Uterine smooth muscle cell (primary cell): ENCODE measurements at places on chromosomes 16 and 17. TPM values are rescaled to one million over a fixed set of nuclear protein-coding genes. Genes with fewer than 3 reads are reported as not detected.

CORO1A gene
- 2.7 and 2.9 TPM in 2 replicates for total RNA-seq

HS3ST3A1 gene
- total RNA-seq: 47.7 and 54.6 TPM in 2 replicates

GPRC5C gene
- 3.5 and 9.1 TPM in 2 replicates for total RNA-seq

GCGR gene
- not detected in 2 replicates for total RNA-seq

ADCY7 gene
- total RNA-seq: 35.4 and 36.0 TPM in 2 replicates
